ENCODE measurements at places on chromosomes 6 and 20. TPM values are rescaled to one million over a fixed set of nuclear protein-coding genes. Genes with fewer than 3 reads are reported as not detected.

RSPO4 gene
- total RNA-seq: 8.1 TPM

PRND gene
- total RNA-seq: 0.39 TPM

PHACTR1 gene
- 33.9 TPM for total RNA-seq

- no peak for DNase-seq
Observed at GRCh38 chr6:145784683-145785082, 29.9 kb downstream of the FBXO30 start.

DNA sequence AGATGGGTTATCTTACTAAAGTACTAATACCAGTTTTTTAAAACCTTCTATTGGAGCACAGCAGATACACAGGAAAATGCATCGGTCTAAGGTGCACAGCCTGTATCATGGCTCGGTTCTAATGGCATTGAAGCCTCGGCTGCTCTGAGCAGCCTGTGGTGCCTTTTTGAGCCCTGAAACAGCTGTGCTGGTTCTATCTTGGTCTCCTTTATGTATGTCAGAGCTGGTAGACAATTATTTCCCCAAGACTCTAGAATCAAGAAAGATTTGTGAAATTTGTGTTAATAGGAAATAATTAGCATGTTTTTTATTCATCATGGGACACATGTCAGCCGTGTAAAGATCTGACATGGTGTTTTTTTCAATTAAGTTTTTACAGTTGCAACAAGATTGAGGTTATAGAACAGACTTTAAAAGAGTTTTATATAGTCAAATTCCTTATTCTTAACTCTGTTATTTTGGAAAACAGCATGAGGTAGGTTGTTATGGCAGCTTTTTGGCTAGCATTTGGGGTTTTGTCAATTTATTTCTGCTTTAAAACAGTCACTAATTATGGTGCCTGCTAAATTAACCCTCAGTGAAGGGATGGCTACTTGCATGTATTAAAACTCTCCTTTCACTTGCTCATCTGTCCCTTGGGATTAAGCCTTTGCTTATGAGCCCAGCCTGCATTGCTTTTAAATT lies 40.3 kb upstream of the C20orf144 start:
- no peak for DNase-seq

CRISP3 gene
- total RNA-seq: not detected

- DNase-seq: no peak
Observed at GRCh38 chr6:11732036-11732631, 46.5 kb downstream of the ADTRP start.

DNA sequence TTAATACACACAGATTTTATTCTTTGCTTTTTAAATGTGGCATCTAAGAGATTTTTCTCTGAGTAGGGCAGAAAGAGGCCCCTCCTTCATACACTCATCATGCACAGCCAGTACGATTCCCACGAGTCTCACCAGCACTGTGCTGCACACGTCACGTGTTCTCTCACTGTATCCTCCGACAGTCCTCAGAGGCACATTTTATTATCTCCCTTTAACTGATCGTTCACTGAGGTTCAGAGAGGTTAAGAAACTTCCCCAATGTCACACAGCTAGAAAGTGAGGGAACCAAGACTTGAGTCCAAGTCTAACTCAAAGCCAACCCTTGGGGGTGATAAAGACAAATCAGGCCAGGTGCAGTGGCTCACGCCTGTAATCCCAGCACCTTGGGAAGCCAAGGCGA lies 142.5 kb downstream of the PREX1 start:
- no peak for DNase-seq
